ENCODE measurements at places on chromosomes 16 and 17. TPM values are rescaled to one million over a fixed set of nuclear protein-coding genes. Genes with fewer than 3 reads are reported as not detected.

GRCh38 chr16:51538707-51539498 lies 387.8 kb upstream of the SALL1 start:
- no peak for DNase-seq

DNA sequence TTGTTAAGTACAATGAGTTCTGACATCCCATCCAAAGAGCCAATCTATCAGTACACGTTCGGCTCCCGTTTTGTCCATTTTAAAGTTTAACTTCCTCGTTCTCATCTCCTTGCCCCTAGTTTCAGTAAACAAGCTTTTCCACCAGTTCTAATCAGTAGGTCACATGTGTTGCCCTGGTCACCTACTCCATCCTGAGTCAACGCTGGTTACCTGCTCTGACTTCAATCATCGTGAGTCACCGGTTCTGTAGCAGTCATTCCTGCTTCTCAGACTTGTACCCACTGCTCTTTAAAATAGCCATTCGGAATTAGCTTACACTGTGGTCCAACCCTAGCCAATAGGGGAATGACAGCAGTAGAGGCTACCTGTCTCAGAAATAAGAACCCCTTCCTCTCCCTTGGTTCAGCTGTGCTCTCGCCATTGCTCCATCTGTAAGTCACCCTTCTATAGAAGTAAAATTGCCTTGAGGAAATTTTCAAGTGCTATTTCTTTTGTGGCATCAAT lies 191.0 kb downstream of the CPPED1 start:
- DNase-seq: no peak

DNA sequence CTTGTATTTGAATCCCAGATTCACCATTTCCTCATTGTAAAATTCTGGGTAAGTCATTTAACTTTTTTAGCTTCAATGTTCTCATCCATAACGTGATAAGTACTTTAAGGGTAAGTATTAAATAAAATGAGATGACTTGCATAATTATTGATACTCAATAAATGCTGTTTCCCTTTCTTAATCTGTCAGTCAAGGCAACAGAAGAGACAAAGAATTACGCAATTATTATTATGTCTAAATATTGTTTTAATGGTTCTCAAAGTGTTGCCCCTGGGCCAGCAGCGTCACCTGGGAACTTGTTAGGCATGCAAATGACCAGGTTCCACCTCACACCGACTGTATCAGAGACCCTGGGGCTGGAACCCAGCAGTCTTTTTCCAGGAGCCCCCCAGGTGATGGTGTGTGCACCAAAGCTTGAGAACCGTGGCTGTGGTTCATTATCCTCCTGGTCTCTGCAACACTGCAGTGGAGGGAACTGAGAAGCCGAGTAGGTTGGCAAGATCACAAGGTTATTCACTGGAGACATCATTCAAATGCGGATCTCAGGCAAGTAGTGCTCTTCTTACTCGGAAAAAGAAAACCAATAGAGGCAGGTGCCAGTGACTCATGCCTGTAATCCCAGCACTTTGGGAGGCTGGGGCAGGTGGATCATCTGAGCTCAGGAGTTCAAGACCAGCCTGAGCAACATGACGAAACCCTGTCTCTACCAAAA lies 43.5 kb downstream of the LYRM9 start:
- no peak for DNase-seq

DNA sequence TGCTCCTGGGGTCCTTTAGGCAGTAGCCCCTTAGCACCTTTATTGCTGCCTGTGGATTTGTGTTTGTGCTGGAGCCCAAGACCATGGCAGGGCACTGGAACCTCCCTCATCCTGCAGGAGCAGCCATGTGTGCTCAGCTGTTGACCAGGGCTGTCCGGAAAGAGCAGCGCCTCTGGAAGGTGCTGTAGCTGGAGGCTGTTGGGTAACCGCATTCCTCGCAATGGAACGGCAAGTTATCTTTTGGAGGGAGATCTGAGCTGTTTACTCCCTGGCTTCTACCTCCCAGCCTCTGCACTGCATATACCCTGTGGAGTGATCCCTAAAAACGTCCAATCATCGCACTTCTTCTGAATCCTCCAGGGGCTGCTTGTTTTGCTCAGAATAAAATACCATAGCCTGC lies 291.0 kb downstream of the SNX29 start:
- DNase-seq: no peak

DNA sequence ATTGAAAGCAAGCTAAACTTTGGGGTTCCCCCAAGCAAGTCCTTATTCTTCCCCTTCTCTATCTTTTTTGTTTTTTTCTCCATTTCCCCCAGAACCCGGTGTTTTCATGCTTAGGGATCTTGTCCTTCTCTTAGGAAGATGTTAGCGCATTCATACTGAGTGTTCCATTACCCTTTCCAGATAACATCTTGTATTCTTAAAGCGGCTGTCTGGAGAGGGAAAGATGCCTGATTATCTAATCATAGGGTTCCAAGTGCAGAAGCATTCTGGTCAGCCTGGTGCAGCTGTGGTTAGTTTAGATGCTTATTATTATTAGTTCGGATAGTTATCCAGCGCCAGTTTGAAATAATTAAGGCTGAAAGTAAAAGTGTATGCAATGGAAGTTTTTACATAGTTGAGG lies 2.0 kb downstream of the TOM1L1 start:
- DNase-seq: no peak

NPIPA8 gene
- polyA plus RNA-seq: 1.1 TPM

CCL14 gene
- polyA plus RNA-seq: 34.6 TPM

KRT28 gene
- polyA plus RNA-seq: not detected

TBC1D3I gene
- polyA plus RNA-seq: 0.94 TPM

KRT39 gene
- 7.2 TPM for polyA plus RNA-seq

HBQ1 gene
- polyA plus RNA-seq: 1.4 TPM

CALB2 gene
- polyA plus RNA-seq: 0.33 TPM

DNA sequence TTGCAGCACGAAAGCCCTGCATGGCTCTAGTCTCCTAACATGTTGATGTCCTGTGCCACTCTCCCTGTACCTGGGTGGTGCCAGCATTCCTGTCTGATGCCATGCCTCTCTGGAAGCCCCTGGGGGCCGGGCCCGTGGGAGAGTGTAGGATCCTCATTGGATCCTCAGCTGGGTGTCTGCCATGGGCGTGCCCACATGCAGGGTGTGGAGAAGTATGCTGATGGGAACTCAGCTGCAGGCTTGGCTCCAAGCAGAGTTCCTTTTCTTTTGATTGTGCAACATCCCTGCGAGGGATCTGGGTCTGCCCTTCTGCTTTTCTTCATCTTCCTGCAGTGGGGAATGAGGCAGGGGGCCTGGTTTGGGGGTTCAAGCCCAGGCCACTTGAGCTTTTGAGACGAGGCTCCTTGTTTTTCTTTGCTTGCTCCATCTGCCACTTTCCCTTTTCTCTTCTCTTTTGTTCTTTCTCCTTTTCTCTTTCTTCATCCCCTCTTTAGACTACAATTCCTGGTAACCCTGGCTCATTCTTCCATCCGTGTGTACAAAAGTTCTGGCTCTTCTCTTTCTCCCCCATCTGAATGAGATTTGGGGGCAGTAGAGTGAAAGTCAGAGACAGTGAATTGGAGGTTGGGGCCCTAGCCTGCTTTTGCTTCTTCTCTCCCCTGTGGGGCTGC lies 32.9 kb downstream of the KSR1 start:
- no peak for DNase-seq

DNA sequence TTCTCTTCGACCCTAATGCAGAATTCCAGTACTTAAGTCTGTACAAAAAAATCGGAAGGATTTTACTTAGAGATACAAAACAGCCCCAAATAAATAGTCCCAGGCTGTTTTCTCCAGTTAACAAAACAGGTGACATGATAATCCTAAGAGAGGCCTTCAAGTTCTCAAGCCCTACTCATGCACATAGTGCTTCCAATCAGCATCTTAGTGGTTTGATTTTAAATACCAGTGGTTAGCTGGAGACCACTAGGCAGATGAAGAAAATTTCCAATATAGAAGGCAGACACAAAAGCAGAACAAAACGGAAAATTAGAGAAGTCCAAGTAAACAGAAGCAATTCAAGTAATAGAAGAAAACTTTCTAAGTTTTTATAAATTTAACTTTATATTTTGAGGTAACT lies 5.2 kb upstream of the OR4D2 start:
- no peak for DNase-seq

GINS2 gene
- 7.4 TPM for polyA plus RNA-seq

DNA sequence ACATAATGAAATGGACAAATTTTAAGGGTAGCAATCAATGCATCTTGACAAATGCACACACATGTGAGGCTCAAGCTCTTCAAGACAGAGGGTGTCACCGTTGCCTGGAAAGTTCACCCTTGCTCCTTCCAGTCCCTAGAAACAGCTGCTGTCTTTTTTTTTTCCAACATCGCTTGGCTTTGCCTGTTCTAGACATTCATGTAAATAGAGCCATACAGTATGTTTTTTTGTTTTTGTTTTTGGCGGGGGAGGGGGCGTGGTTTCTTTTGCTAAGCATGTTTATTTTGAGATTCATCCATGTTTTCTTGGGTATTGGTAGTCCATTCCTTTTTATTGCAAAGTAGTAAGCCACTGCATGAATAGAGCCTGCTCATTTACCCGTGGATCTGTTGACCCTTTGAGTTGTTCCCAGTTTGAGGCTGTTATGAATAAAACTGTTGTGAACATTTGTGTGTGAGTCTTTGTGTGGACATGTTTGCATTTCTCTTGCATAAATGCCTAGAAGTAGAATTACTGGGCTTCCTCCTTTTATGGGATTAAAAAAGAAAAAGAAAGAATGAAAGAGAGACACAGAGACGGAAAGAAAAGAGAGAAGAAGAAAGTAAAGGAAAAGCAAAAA lies 78.4 kb downstream of the NT5M start:
- no peak for DNase-seq

GRCh38 chr16:3780570-3780969 lies 63.2 kb upstream of the TRAP1 start:
- no peak for DNase-seq

- DNase-seq: no peak
Measured at GRCh38 chr17:37276475-37276874, 99.3 kb upstream of the C17orf78 start.

BAIAP3 gene
- polyA plus RNA-seq: 0.65 TPM

CLEC18A gene
- 0.46 TPM for polyA plus RNA-seq

GRCh38 chr17:21476867-21477266 lies 100.7 kb downstream of the KCNJ12 start:
- no peak for DNase-seq

DNA sequence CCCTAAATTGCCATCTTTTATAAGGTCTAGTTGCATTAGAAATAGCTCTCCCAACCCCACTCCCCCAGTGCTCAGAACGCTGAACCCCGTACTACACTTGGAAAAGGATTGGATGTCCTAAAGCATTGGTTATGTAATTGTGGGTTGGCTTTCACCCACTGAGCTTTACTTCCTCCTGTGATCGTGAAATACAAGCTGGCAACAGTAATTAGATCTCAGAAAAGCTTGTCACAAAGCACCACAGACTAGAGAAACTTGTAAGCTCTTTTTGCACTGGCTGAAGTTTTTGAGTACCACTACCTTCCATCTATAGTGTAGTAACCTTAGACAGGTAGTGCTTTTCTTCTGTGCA lies 54.4 kb downstream of the SIAH1 start:
- no peak for DNase-seq

FBXO39 gene
- 0.20 TPM for polyA plus RNA-seq

GRCh38 chr16:66740533-66740932 lies 10.9 kb downstream of the DYNC1LI2 start:
- no peak for DNase-seq

CEP295NL gene
- 0.42 TPM for polyA plus RNA-seq

KRT33A gene
- polyA plus RNA-seq: not detected

DNA sequence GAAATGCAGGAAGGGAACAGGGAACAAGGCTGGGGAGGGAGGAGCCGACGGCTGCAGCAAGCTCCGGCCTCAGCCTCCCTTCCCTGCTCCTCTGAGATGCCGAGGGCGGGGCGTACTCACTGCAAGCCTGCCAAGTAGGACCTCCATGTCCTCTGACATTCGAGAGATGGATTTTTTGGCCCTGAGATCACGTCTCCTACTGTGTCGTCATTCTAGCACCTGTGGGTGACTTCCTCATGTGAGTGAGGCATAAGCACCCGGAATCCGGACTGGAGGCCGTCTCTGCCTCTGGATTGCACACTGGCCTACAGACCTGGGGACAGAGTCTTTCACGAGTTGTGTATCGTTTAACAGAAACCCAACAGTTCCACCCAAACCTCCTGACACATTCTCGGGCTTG lies 14.5 kb downstream of the MRM3 start:
- DNase-seq: no peak

DNA sequence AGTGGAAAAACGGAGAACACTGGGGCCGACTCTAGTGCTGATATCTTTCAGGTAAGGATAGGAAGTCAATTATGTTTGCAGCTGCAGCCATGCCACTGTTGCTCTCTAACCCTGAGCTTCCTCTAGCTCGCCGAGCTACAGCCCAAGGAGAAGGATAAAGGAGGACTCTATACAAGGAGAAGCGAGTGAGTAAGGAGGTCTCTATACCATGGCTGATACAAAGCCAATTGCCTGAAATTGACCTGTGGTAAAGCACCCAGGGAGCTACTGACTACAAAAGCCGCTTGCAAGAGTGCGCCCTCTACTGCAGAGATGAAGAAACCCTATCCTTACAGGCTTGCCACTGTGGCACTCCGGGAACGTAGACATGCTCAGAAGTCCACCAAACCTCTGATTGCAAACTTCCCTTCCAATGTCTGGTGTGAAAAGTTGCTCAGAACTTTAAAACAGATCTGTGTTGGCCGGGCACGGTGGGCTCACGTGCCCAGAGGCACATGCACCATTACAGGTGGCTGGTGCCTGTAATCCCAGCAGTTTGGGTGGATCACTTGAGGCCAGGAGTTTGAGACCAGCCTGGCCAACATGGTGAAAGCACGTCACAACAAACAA lies 10.8 kb upstream of the SLC46A1 start:
- DNase-seq: no peak

- no peak for DNase-seq
Measured at GRCh38 chr17:76943781-76944213, 75.6 kb downstream of the MGAT5B start.

DNA sequence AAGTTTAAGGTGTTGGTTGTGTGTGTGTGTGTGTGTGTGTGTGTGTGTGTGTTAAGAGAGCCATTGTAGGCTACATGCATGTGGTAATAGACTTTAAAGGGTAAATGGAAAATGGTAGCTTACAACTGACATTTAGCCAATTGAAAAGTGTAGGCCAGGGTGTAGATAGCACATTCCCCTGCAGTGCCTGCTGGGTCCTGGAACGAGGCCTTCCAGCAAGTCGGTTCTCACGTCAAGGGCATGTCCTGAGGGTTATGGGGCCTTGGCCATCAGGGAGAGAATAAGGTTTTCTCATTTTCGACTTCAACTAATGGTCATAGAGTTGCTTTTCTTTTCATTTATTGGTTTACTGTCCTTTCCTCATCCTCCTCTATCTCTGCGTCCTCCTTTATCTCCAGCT lies 65.1 kb downstream of the RPTOR start:
- no peak for DNase-seq

GRCh38 chr17:72691017-72691416 lies 401.5 kb downstream of the SLC39A11 start:
- no peak for DNase-seq

- DNase-seq: no peak
Measured at GRCh38 chr17:57498443-57498842, 242.1 kb downstream of the MSI2 start.

- no peak for DNase-seq
Measured at GRCh38 chr17:45190503-45191255, 29.0 kb downstream of the HEXIM2 start.

MMP28 gene
- polyA plus RNA-seq: 3.6 TPM

GRCh38 chr16:70608521-70608920 lies 37.8 kb upstream of the IL34 start:
- no peak for DNase-seq
